BE2C (cell line): ENCODE measurements at places on chromosomes 5 and 9.

GRCh38 chr9:75687359-75687953 is 203.0 kb upstream of the PCSK5 start:
- no peak for DNase-seq

DNA sequence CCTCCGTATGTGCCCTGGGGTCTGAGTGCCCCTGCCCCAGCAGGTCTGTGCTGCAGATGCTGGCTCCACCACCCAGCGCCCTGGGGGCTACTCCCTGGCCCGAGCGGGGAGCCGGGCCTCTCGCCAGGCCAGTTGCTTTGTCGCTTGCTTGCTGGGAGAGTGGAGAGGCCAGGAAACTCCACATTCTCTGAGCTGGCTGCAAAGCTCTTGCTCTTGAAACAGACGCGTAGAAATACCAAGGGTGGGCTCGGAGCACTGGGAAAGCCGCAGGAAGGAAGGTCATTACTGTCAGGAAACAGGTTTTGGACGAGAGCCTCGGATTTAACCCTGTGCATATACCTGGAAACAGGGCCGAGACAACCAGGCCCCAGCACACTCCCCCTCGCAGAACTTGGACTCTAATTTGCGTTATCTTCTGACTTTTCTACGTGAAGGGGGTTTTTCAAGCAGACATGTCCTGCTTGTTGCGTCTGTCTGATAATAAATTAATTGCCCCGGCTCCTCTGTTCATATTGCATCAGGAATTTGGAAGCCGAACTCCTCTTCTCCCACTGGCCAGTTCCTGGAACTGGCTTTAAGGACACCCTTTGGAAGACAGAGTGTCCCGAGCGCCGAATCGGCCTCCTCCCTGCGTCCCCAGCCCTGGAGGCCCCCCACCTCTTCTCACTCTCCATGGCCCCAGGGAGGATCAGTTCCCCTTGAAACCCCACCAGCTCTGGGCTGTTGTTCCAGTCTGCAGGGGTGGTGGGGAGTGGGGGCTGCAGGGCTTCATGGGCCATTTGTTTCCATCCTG is 11.2 kb downstream of the ADAMTSL2 start:
- DNase-seq, result peak; percentile 50

- DNase-seq, result no peak
These were observed 3.3 kb downstream of the ZNF608 start for GRCh38 chr5:124742983-124743601.

DNA sequence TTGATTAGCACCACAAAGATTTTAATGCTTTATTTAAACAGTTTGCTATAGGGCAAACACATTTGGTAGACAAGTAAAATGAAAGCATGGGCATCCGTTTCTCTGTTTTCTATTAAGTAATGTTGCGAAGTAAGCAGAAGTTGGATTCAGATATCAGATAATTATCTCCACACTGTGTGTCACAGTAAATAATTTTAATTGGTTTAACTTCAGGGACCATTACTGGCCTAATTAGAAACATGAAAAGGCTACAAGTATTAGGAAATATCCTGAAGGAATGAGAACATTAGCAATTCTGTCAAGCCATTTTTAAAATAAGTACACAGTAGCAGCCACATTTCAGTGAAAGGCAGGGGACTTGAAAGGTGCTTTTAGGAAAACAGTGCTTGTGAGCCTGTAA is 975.4 kb downstream of the NR2F1-AS1 start:
- DNase-seq, result no peak

DNA sequence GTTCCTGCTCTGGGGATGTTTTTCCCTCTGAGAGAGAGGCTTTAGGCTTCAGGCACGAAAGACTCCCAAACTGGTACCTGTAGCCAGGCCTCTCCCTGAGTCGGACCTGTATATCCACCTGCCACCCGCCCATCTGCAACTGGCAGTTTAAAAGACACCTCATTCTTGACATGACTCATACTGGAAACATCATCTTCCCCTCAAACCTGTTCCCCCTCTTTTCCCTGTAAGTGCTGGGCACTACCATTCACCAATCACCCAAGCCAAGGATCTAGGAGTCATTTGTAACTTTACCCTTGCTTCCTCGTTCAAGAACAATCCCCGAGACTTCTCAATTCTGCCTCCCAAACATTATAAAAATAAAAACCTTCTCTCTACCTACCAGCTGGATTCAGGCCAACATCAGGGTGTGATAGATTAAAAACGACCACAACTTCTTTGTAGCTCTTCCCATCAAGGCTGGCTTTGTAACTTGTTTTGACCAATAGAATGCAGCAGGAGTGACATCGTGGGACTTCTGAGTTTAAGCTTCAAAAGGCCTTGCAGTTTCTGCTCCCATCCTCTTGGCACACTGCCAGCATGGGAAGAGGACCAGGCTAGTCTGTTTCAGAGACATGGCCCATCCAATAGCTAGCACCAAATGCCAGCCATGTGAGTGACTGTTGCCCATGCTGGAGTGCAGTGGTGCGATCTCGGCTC is 1.8 kb upstream of the WDR31 start:
- peak; percentile 72 for DNase-seq

DNA sequence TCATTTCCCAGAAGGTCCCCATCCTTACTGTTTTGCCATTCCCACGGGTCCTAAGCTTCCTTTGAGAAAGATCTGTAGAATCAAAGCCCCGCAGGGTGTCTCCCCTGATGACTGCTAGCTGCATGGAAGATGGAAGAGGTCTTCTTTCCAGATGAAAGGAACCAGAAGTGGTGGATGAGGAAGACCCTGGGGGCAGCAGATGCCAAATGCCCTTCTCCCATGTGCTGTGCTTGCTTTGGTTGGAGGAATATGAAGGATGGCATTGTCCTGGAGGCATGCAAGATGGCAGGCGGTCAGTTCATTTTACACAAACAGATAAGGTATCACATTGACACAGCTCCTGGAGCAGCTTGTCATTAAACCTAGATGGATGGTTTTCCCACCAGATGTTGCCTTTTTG is 25.8 kb upstream of the CER1 start:
- DNase-seq, result no peak

GRCh38 chr9:12921621-12922020 is 146.8 kb downstream of the LURAP1L start:
- no peak for DNase-seq

GRCh38 chr5:148887123-148887881 is 60.9 kb downstream of the ADRB2 start:
- DNase-seq, result no peak

GRCh38 chr9:21029661-21030060 is 1.8 kb downstream of the HACD4 start:
- no peak for DNase-seq

- DNase-seq, result no peak
These were observed 225.2 kb downstream of the GAS1 start for GRCh38 chr9:86721843-86722705.

GRCh38 chr9:115264313-115264712 is 146.4 kb upstream of the TNC start:
- DNase-seq, result no peak

DNA sequence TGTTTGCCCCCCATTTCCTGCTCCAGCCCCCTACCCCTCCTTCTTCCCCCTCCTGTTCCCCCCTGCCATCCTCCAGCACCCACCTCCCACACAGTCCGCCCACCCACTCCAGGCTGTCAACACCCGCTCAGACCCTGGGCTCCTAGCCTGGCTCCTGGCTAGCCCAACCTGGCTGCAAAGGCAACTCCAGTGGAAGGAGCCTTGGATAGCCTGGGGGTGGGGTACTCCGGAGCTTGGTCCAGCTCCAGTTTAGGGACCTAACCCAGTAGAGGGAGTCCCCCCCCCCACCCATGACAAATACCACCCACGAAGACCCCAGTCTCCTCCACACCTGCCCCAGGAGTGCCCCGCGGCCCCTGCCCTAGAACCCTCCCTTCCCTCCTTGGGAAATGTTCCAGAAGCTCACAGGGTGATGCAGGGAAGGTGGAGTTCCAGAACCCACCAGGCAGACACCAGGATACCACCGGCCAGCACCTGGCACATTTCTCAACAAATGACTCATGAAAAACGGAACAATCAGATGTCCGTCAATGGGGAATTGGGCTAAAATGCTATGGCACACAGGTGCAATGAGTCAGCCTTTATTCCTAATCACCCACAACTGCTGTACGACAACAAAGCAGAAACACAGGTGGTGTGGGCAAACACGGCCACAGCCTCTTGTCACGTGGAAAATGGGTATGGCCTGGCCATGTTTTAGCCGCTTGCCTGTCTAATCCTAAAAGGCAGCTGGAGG is 901 bp upstream of the SLC12A7 start:
- DNase-seq, result no peak

- no peak for DNase-seq
These were observed 546.4 kb upstream of the ARRDC3 start for GRCh38 chr5:91929522-91929817.
